ENCODE measurements at places on chromosomes 12 and 14. TPM values are rescaled to one million over a fixed set of nuclear protein-coding genes. Genes with fewer than 3 reads are reported as not detected.

The EID3 gene
- total RNA-seq: 4.2 TPM

The PPM1H gene
- total RNA-seq: 3.6 TPM

The ZNF839 gene
- total RNA-seq: 8.3 TPM

The MDM2 gene
- total RNA-seq: 63.6 TPM

The RBP5 gene
- 19.4 TPM for total RNA-seq

The TAC3 gene
- total RNA-seq: 0.76 TPM

The PRKD1 gene
- 2.5 TPM for total RNA-seq

The LHX5 gene
- total RNA-seq: under 0.01 TPM

The ARF6 gene
- total RNA-seq: 34.8 TPM

The LMO3 gene
- 12.7 TPM for total RNA-seq

The LAG3 gene
- 1.5 TPM for total RNA-seq

The ANKRD33 gene
- not detected for total RNA-seq

The C12orf54 gene
- 0.19 TPM for total RNA-seq

The RFX4 gene
- 0.05 TPM for total RNA-seq

The PNN gene
- 45.2 TPM for total RNA-seq

The OR4Q2 gene
- not detected for total RNA-seq

The BCL11B gene
- 55.5 TPM for total RNA-seq

The DDX23 gene
- total RNA-seq: 96.6 TPM

DNA sequence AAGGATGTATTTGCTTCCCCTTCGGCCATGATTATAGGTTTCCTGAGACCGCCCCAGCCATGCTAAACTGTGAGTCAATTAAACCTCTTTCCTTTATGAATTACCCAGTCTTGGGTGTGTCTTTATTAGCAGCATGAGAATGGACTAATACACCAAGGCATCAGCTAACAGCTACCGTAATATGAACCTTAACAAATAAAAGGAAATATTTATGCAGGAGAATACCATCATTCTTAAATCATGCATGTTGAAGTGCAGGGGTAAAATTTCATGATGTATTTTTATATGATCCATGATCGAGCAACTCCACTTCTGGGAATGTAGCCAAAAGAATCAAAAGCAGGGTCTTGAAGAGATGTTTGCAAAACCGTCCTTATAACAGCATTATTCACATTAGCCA lies 379.0 kb downstream of the NPAS3 start:
- no peaks in the 10 kb centered on the region for H3K27me3 ChIP-seq
- H3K27ac ChIP-seq: no peak overlapping the region
- no peak overlapping the region for H3K4me3 ChIP-seq
- no peaks in the 10 kb centered on the region for H3K4me1 ChIP-seq
- no peak for DNase-seq

- H3K4me3 ChIP-seq: no peak overlapping the region
- no peaks in the 10 kb centered on the region for H3K27me3 ChIP-seq
- no peaks in the 10 kb centered on the region for H3K4me1 ChIP-seq
- H3K27ac ChIP-seq: no peak overlapping the region
- no peaks in the 10 kb centered on the region for H3K36me3 ChIP-seq
These were observed 11.4 kb downstream of the TMEM121 start for GRCh38 chr14:105537580-105538474.

DNA sequence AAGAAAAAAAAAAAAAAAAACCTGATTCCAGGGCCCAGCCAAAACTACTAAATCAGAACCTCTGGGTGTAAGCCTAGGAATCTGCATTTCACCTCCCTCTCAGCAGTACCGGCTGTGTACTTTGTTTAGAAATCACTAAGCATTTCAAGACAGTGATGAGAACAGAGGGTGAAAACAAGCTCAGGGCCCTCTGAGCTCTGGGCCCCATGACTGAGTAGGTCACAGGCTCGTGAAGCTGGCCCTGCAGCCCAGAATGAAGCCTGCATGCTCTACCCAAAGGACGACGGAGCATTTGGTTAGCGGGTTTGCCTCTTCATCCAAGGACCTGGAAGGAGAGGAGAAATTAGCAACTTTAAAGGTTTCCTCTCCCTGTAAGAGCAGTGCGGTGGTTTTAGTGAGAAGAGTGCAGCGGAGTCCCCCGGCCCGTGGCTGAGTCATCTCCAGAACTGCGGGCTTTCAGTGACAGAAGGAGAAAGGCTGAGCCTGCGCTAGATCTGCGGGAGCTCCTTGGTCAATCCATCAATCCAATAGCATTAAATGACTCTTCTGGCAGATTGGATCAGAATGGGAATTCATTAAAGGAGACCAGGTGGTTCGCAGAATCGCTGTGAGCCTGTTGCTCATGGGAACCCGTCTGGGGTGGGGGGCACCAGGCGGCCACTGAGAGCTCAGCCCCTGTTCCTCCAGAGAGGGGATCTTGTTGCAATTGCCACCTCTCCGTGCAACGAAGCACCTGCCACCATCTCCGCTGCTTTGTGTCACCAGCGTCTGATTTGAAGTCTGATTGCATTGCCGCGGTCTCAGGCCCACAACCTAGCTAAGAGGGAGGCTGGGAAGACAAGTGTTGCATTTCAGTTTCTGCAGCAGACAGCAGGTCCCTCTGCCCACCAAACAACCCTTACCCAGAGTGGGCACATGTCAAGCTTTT lies 7.3 kb downstream of the IL31 start:
- H3K4me1 ChIP-seq: no peaks in the 10 kb centered on the region
- no peak for DNase-seq
- H3K36me3 ChIP-seq: no peaks in the 10 kb centered on the region

DNA sequence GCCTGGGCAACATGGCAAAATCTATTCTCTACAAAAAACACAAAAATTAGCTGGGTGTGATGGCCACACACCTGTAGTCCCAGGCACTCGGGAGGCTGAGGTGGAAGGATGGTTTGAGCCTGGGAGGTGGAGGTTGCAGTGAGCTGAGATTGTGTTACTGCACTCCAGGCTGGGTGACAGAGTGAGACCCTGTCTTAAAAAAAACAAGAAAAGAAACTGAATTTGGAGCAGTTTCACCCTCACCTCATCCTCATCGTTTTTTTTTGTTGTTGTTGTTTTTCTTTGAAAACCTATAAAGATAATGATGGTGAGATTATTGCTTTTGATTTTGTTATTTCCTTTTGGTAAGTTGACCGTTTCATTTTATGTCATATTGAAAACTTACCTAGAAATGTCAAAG lies 60.7 kb downstream of the SLC38A6 start:
- H3K4me1 ChIP-seq: no peaks in the 10 kb centered on the region
- DNase-seq: no peak
- H3K27ac ChIP-seq: no peak overlapping the region
- no peaks in the 10 kb centered on the region for H3K27me3 ChIP-seq

DNA sequence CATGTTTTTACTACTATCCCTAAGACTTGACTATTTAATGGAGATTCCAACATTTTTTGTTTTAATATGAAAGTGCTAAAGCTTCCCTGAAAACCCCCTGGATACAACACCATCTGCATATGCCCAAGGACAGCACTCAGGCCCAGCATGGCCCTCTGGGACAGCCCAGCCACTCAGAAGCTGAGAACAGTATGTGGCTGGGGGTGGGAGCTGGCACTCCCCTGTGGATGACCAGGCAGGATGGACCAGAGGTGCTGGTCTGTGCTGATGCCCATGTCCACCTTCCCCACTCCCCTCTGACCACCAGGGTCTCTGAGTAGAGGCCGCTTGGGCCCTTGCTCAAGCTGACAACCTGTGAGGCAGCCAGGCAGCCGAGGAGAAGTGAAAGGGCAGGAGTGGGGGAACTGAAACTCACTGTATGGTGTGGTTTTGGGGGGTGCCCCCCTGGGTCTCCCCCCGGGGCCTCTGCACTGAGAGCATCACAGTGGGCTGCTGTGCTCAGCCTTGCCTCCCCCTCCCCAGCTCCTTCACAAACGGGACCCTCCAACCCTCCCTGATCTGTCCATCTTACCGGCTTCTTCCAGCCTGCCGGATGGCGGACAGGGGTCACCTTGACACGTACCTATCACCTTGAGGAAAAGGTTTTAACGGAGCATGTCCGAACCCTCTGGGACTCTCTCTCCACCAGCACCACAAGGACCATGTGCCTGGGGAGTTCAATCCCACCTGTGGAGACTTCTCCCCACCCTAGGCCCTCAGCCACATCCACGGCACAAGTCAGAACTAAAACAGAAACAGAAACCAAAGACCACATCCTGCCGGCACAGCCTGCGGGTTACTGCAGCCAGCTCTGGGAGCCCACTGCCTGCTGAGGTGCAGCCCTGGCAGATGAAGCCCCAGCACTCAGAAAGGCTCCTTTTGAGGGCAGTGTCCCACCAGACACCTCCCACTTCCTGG lies at the start of gene TMEM229B:
TMEM229B (minus strand) TSS at position 785 of the 957 bp plus-strand sequence. CDS start 14,798 bp downstream, outside the sequence.
- DNase-seq: peak; percentile 82
- peak within 1 kb of the TSS; percentile 96 for H3K27ac ChIP-seq
- no peaks in the 10 kb centered on the region for H3K27me3 ChIP-seq
- H3K4me3 ChIP-seq: peak within 1 kb of the TSS; percentile 61
- H3K36me3 ChIP-seq: peaks cover 18% of the 10 kb centered on the region

- H3K36me3 ChIP-seq: no peaks in the 10 kb centered on the region
- no peak overlapping the region for H3K4me3 ChIP-seq
- no peaks in the 10 kb centered on the region for H3K27me3 ChIP-seq
- H3K4me1 ChIP-seq: no peaks in the 10 kb centered on the region
These were observed 107.1 kb downstream of the TMTC2 start for GRCh38 chr12:82793751-82794281.

DNA sequence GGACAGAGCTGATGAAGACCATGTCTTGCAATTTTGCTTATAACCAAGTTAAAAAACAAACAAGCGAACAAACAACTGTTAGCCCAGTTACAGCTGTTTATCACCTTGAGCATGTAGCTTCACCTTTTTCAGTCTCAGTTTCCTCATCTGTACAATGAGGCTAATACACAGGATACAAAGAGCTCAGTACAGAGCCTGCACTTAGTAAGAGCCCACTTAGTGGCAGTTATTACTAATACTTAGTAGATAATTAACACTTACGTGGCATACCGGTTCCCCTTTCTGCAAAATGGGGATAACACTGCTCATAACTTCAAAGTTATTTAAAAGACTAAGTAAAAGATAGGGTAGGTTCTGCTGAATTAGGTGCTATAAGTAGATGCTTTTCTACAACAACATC lies 228.0 kb downstream of the MON2 start:
- no peak for DNase-seq
- H3K36me3 ChIP-seq: no peaks in the 10 kb centered on the region
- H3K4me1 ChIP-seq: peaks cover 3% of the 10 kb centered on the region
- no peaks in the 10 kb centered on the region for H3K27me3 ChIP-seq
- no peak overlapping the region for H3K27ac ChIP-seq

GRCh38 chr12:41923351-41923750 lies 221.3 kb downstream of the GXYLT1 start:
- H3K36me3 ChIP-seq: no peaks in the 10 kb centered on the region
- no peaks in the 10 kb centered on the region for H3K27me3 ChIP-seq
- H3K4me1 ChIP-seq: no peaks in the 10 kb centered on the region
- DNase-seq: no peak
- no peak overlapping the region for H3K4me3 ChIP-seq

GRCh38 chr12:112514926-112515642 lies 96.3 kb downstream of the PTPN11 start:
- no peak for DNase-seq
- H3K27me3 ChIP-seq: no peaks in the 10 kb centered on the region
- no peaks in the 10 kb centered on the region for H3K36me3 ChIP-seq
- no peak overlapping the region for H3K4me3 ChIP-seq
- H3K27ac ChIP-seq: no peak overlapping the region
- H3K4me1 ChIP-seq: no peaks in the 10 kb centered on the region

DNA sequence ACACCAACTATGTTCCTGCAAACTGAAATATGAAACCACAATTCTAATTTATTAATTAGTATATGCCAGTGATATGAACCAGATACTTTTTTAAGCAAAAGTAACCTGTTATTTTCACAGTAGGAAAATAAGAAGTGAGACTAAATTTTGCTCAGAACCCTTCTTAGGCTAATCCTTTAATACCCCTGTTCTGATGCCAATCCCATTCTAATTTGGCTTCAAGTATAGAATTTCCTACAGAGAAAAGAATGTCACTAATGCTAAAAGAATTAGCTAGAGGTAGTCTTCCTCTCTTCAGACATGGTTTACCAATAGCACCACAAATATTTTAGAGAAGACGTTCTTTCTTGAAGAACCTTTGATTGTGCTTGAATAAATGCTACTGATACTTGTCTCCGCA lies 758.4 kb downstream of the FLRT2 start:
- H3K27ac ChIP-seq: no peak overlapping the region
- no peak for DNase-seq
- no peaks in the 10 kb centered on the region for H3K4me1 ChIP-seq
- H3K4me3 ChIP-seq: no peak overlapping the region

DNA sequence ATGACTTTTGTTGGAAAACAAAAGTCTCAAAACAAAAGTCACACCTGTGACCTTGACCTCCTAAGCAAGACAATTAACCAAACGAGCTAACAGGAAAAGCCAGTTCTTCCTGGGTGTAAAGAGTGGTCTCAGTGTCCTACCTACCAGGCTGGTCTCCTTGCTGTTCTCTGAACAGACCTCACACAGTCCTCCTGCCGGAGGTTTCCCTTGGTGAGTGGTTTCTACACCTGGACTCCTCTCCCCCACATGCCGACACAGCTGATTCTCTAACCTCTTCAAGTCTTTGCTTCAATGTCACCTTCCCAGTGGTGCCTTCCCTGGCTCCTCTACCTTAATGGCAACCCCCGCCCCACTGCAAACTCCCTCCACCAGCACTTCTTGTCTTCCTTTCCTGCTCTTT lies 238.6 kb downstream of the ZFP36L1 start:
- DNase-seq: no peak
- peaks cover 47% of the 10 kb centered on the region for H3K4me1 ChIP-seq
- H3K36me3 ChIP-seq: no peaks in the 10 kb centered on the region
- no peak overlapping the region for H3K4me3 ChIP-seq

GRCh38 chr12:46387670-46388069 lies 15.1 kb upstream of the SLC38A2 start:
- H3K27ac ChIP-seq: peak overlapping the region; percentile 67
- H3K27me3 ChIP-seq: no peaks in the 10 kb centered on the region
- H3K36me3 ChIP-seq: peaks cover 3% of the 10 kb centered on the region
- peaks cover 19% of the 10 kb centered on the region for H3K4me1 ChIP-seq

GRCh38 chr14:85002846-85003245 lies 527.1 kb upstream of the FLRT2 start:
- no peaks in the 10 kb centered on the region for H3K4me1 ChIP-seq
- DNase-seq: no peak
- H3K36me3 ChIP-seq: no peaks in the 10 kb centered on the region
- no peaks in the 10 kb centered on the region for H3K27me3 ChIP-seq

DNA sequence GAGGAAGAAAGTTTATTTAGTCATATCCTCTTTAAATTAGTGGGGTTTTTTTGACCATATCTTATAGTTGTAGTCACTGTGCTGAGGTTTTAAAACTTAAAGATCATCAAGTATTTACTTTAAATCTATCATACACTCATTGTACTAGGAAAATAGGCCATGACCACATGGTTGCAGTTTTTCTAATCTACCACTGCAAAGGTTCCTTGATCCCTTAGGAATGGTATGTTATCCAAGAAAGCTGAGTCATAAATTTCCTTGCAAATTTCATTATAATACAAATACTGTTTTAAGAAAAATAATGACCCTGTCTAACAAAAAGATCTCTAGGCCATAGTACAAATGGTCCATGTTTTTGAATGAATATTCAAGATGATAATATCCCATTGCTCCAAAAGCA lies 74.7 kb downstream of the DBX2 start:
- no peaks in the 10 kb centered on the region for H3K27me3 ChIP-seq
- H3K4me3 ChIP-seq: no peak overlapping the region

GRCh38 chr14:76761136-76761959 lies at the start of gene VASH1:
Gene VASH1, plus strand, starts transcription at chr14:76761468. Its CDS starts 1,354 bp downstream, at chr14:76762822.
- peak within 1 kb of the TSS; percentile 34 for H3K4me3 ChIP-seq
- DNase-seq: peak; percentile 18
- peaks cover 56% of the 10 kb centered on the region for H3K27me3 ChIP-seq
- peaks cover 7% of the 10 kb centered on the region for H3K4me1 ChIP-seq
- no peaks in the 10 kb centered on the region for H3K36me3 ChIP-seq

- H3K4me1 ChIP-seq: no peaks in the 10 kb centered on the region
- no peak overlapping the region for H3K27ac ChIP-seq
- no peaks in the 10 kb centered on the region for H3K27me3 ChIP-seq
- DNase-seq: no peak
- H3K36me3 ChIP-seq: no peaks in the 10 kb centered on the region
- H3K4me3 ChIP-seq: no peak overlapping the region
These were observed 38.0 kb downstream of the CNTN1 start for GRCh38 chr12:40730281-40730680.

Data from thymus (tissue), 14 donors.